ENCODE measurements at places on chromosomes 7 and 10.

DNA sequence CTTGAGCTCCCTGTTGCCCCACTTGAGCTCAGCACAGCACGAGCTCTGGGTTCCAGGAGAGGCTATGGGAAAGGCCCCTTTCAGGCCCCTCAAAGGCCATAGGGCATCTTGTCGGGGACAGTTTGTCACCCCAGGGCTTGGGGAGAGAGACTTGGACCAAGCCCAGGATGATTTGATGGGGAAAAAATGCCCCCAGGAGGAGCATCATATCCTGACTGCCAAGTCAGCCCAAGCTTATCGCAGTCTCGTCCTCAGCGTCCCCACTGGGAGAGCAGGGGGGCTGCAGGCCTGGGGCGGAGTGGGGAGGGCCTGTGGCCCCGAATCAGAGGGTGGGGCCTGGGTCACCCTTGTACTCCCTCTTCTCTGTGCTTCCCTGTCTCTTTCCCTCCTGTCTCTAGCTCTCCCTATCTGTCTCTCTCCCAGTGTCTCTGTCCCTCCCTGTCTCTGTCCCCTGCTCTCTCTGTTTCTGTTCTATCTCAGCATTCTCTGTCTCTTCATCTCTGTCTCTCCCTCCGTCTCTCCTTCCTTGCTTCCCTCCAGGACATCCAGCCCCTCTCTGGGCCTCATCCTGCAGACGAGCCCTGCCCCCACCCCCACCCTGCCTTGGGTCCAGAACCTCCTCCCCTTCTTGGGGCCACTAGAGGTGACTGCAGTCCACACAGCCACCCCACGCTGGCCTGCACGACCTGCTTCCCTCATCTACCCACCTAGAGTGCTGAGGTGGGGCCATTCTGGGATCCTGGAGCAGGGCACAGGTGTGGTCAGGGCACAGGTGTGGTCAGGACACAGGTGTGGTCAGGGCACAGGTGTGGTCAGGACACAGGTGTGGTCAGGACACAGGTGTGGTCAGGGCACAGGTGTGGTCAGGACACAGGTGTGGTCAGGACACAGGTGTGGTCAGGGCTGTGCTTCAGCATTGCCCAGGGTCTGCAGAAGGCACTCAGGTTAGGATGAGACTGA is 17.3 kb upstream of the GRIFIN start:
- DNase-seq, result no peak

DNA sequence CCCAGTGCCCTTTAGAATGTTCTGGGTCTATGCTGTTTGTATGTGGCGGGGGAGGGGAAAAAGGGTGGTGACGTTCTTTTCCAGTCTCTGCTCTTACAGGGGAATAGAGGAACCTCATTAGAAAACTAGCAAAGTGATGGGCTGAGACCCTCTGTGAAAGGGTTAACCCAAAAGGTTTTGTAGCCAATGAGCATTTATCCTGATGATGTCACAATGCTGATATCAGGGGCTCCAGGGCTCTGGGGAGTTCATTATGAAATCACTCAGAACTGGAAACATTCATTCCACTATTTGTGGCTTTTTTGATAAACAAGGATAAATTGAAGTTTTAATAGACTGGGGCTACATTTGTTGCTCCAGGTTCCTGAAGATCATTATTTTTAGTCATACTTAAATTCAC is 71.7 kb downstream of the ARID5B start:
- DNase-seq, result no peak

DNA sequence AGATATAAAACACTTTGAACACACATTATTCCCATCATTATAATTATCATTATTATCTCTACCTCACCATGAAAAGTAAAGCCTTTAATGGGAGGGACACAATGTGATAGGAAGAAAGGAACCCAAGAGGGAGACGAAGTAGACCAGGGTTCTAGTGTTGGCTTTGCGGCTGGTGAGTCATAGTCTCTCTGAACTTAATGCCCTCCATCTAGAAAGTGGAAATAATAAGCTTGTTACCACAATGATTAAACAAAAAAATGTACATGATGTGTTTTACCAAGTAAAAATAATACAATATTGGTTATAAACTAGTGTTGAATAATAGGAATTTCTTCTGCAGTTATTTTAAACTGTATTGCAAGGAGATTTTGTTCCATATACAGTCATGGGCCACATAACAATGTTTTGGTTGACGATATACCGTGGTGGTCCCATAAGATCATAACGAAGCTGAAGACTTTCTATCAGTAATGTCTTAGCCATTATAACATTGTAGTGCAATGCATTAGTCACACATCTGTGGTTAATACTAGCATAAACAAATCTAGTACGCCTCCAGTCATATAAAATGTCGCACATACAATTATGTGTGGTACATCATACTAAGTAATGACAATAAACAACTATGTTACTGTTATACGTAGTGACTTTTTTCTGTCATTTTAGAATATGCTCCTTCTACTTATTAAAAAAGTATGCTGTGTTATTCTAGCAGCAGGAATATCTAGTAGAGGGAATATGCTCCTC is 450.6 kb upstream of the SORCS1 start:
- no peak for DNase-seq

DNA sequence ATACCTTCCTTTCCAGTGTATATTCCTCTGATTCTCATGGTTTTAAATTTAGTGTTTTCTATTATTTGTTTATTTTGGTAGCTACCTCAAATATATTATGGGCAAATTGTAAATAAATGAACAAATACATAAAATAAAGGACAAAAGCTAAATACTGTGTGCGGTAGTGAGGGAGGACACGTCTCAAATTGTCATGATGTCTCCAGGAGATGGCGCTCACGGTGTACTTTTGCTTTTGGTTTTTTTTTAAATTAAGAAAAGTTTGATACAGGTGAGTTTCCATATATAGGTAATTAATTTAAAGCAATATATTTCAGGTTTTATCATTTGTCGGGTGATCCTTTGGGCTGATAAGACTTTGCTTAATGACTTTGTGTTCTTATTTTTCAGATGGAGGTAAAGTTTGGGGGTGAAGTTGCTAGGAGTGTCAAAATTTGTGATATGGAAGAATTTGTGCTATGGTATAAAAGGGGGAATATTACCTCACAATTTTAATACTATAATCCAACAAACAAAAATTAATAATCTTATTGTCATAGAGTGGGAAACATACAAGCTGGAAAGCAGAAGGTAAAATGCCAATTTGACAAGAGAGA is 68.4 kb upstream of the TMEM229A start:
- peak; percentile 49 for DNase-seq

DNA sequence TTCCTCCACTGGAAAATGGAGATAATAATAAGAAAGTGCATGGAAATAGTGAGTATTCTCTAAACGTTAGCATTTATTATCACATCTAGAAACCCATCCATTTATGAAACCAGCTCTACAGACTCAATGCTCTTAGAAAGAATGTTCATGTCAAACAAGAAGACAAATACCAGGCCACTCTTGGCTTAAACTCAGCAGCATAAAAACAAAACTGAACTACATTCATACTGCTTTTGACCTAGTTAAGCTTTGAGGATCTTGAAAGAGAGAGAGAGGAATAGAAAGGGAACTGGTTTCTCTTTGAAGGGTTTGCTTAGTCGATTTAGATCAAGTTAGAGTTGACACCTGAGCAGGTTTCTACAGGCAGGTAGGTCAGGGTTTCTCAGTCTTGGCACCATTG is 332.9 kb upstream of the PRKCQ start:
- DNase-seq, result no peak

DNA sequence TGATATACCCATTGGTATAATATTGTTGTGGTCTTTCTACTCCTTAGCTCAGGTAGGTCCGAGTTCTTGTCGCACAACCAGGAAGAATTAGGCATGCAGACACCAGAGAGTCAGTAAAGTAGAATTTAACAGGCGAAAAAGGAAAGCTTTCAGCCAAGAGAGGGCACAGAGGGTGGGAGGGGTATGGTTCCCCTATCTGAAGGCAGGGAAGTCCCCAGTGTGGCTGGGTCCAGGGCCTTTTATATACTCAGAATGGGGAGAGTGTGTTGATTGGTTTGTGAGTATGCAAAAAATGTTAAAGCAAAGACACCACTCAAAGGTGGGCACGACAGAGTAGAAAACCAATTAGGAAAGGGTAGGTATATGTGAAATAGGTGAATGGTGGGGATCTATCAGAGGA is 53.9 kb downstream of the IMMP2L start:
- DNase-seq, result no peak

DNA sequence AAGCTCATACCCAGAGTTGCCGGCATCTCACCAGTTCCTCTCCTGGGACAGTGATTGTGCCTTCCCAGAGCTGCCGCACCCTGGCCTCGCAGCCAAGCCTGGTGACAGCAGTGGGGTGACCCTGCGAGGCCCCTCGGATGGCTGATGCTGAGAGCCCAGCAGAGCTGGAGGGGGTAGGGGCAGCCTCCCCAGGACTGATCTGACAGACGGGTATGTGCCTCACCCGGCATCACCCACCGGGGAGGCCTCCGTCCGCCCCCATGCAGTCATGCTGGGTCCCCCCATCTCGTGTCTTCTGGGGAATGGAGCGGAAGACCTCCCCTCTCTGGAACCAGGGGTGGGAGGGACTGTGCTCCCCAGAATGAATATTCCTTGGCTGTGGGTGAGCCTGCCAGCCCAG is 82.3 kb downstream of the LHPP start:
- no peak for DNase-seq

DNA sequence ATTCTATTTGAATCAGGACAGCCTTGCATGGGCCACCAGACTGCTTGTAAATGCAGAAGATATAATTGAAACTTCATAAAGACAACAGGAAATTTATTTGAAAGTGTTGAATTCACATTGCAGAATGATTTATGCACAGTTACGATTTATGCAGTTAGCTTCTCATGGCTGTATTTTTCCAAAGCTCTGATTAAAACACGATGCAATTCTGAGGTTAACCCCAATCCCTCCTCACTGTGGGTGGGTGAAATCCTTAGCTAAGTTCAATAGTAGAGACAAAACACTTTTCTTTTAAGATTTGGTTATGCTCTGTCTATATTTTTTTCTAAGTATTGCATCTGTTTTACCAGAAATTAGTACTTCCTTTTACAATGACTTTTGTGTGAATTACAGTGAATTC is 728.8 kb upstream of the IGFBP3 start:
- no peak for DNase-seq

- no peak for DNase-seq
These were observed 48.7 kb downstream of the COL13A1 start for GRCh38 chr10:69850440-69850839.

GRCh38 chr7:107023522-107024151 is 20.9 kb upstream of the PRKAR2B start:
- no peak for DNase-seq

DNA sequence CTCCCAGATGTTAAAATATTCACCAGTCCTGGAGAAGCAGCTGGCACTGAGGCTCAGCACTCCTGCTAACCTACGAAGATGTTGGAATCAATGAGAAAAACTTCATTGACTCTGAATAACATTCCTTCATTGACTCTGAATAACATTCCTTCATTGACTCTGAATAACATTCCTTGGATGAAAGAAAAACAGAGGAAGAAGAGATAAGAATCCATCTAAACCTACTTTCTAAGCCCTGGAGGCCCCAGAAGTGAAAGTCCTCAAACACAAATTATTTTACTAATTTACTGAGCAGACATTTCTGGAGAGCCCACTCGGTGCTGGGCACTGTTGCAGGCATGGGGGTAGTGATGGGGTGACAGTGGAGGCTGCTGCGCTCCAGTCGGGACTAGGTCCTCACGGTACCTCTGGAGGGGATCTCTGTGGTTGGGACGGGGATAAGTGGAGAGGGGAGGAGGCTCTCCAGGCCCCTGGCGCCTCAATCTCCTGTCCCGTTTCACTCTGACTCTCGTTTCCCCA is 254.1 kb downstream of the WDR37 start:
- no peak for DNase-seq

- no peak for DNase-seq
These were observed 96.0 kb downstream of the VIPR2 start for GRCh38 chr7:159048656-159049055.

- DNase-seq, result no peak
These were observed 32.2 kb upstream of the PDE1C start for GRCh38 chr7:32102432-32102873.

DNA sequence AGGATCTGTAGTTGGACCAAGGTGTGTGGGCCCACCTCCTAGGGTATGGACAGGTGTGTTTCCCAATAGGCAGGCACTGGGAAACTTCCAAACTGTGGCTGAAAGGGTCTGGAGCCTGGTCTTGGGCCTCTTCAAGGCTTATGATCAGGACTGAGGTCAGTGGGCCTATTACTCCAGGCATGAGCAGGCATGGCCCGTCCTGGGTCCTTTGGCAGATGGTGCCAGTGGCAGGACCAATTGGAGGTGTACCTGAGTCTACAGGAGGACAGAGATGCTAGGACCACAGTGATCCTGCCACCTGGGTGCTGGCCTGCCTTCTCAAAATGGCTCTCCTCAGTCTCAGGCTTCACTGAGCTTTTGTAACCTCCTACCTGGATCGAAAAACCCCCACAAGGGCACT is 95.4 kb downstream of the RAB18 start:
- no peak for DNase-seq

- DNase-seq, result peak; percentile 75
These were observed 42.3 kb downstream of the ATAD1 start for GRCh38 chr10:87775766-87776165.

GRCh38 chr10:88786032-88786770 is 16.3 kb upstream of the LIPM start:
- no peak for DNase-seq

DNA sequence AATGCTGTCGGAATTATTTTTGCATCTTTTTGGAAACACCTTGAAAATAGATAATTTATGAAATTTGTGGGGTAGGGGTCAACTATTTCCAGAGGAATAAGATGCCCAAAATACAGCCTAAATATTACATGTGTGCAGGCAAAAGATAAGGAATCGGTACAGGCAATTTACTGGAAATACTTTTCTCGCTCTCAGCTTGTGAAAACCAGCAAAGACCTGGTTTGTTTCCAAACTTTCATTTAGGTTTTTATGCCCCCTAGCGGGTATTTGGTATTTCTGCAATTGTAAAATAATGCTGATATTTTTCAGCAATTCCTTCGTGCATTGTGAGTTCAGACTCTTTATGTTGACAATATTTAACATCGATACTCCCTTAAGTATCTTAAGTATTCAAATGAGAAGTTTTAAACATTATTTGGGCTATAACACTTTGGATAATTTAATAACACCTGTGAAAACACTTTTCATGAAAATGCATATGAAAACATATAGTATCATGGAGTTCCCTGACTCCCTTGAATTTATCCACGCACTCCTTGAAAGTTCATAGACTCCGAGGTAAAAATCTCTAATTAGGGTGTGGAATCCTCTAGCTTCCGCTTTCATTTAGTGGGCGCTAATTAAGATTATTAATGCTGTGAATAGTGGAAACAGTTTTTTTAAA is 132.4 kb downstream of the TSPAN12 start:
- DNase-seq, result peak; percentile 46

GRCh38 chr7:92835261-92835850 is 1.0 kb downstream of the CDK6 start:
- DNase-seq, result peak; percentile 71

GRCh38 chr7:26900251-26900650 is 35.9 kb upstream of the SKAP2 start:
- peak; percentile 25 for DNase-seq

GRCh38 chr7:6271694-6272440 is 557 bp downstream of the CYTH3 start:
- peak; percentile 31 for DNase-seq

GRCh38 chr7:149886018-149886415 is 12.2 kb downstream of the ATP6V0E2 start:
- no peak for DNase-seq

- DNase-seq, result peak; percentile 100
These were observed 11.7 kb upstream of the VIM start for GRCh38 chr10:17216217-17216900.

Measured in lung microvascular endothelial cell (primary cell).